ENCODE measurements at places on chromosomes 7 and 10.

DNA sequence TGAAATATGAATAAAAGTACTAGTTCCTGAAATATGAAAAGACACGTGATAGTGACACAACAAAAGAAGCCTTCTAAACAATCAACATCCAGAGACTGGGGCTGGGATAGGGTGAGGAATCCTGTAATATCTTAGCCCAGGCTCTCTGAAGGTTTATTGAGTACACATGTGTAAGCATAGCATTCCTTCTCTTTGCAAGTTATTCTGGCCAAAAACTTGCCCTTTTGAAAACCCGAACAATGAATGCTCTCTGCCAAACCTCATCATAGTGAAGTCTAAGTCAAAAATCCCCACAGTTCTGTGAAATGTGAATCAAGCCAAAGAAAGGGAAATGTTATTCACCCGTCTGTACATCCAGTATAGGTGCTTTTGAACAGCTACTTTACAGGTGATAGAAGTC, 11.6 kb downstream of the SEMA3D start:
- DNase-seq = no peak

GRCh38 chr10:117477961-117478670, 64.4 kb upstream of the EMX2 start:
- peak; percentile 30 for DNase-seq

GRCh38 chr7:134616611-134617010, 30.0 kb upstream of the BPGM start:
- no peak for DNase-seq

DNA sequence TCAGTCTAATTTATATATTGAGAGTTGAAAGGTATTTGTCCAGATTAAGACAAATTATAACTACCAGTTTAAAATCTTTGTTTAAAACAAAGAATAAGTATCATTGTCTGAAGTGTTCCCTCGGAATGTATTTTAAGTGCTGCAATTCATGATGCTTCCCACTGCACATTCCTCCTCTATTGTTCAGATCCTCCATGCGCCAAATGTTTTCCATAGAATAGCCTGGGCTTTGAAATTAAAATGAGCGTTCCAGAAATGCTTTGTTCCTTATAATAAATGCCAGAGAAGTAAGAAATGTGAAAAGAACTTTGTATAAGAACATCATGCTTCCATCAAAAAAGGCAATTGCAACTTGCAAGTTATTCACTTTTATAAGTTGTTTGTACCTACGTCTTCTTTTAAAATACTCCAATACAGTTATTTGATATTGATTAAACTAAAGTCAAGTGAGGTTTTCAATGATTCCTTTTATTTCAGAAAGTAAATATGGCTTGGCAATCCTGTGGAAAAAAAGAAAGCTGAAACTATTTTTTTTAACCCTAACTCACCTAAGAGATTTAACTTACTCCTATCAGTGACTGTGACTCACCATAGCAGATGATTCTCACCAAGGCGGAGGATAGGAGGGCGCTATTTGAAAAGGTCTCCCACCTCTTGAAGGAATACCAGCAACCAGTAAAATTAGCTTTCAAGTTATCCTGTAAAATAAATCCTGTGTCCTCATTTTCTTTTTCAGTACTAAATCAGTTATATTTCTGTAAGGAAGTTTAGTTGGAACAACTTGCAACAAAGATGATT, 85.8 kb downstream of the CTNNA3 start:
- no peak for DNase-seq

GRCh38 chr7:33807779-33808482, 97.4 kb upstream of the BMPER start:
- DNase-seq = peak; percentile 27

GRCh38 chr7:77368974-77369373, 47.2 kb downstream of the GSAP start:
- no peak for DNase-seq

- DNase-seq = no peak
Observed at GRCh38 chr7:30330134-30331111, 46.0 kb downstream of the ZNRF2 start.

- no peak for DNase-seq
Observed at GRCh38 chr7:121521711-121522400, 125.7 kb upstream of the FAM3C start.

- DNase-seq = peak; percentile 59
Observed at GRCh38 chr10:102752934-102753664, 9.4 kb downstream of the WBP1L start.

GRCh38 chr10:70362328-70362727, 20.1 kb downstream of the LRRC20 start:
- no peak for DNase-seq

GRCh38 chr7:149772956-149773434, 393 bp downstream of the ZNF467 start:
- no peak for DNase-seq

DNA sequence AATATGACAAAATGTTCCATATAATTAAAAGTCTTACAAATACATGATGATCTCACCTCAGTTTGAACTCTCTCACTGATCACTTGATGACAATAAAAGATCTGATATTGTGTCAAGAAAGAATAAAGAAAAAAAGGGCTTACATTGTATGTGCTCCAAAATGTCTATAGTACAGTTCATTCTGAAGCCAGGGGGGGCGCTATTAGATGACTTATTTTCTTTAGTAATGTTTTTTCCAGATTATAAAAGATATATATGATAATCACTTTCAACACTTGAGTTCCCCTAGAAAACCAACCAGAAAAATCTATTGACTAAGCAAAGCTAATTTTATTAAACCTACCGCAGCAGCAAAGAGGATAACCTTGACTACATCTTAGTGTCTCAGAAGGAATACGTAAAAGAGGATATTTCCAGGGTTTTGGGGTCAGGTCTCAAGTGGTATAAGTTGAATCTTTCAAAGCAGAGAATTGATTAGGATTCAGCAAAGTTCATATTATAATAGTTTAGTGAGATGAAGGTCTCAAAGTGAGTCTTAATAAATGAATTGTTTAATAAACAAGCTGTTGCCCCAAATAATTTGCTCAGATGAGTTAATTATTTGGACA, 55.8 kb downstream of the PTN start:
- no peak for DNase-seq

- no peak for DNase-seq
Observed at GRCh38 chr7:79293655-79294142, 159.8 kb downstream of the MAGI2 start.

DNA sequence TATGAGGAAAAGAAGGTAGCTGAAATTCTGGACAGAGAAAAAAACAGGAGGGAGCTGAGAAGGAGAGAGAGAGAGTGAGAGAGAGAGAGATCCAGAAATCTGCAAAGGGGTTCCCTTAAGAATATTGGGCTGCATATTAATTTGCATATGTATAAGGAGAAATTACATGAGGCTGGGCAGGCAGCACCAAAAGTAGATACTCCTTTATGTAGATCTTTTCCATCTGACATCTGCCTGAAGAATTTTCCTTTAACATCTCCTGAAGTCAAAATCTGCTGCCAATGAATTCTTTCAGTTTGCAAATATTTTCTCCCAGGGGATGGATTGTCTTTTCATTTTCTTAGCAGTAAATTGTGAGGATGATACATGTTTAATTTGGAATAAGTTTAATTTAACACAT, 1365.3 kb downstream of the GATA3 start:
- no peak for DNase-seq

DNA sequence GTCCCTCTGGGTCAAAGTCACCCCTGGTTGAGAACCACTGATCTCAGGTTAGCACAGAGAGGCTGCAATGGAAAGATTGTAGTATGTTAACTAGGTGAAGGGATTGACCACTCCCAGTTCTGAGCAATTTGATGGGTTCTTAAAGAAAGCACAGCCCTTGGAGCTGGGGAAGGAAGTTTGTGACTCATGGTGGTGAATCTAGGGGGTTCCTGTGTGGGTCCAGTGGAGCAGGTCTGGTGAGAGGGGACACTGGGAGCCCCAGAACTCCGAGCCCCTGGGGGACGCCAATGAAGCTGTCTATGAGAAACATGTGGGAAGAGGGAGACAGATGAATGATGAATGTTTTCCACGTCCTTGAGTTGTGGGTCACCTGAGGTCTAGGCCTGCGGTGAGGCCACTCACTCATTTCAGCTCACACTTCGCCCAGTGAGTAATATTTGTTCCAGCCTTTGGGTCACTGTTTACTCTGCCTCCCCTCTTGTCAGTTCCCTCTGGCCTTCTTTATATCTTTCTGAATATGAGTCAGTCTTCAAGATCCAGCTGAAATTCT, 341.9 kb downstream of the LRMDA start:
- DNase-seq = peak; percentile 19

GRCh38 chr10:34031400-34031799, 696.9 kb upstream of the NRP1 start:
- DNase-seq = no peak

- DNase-seq = no peak
Observed at GRCh38 chr7:52410032-52410431, 625.4 kb upstream of the POM121L12 start.

GRCh38 chr7:87474533-87475358, 734 bp downstream of the ABCB4 start:
- no peak for DNase-seq

GRCh38 chr10:43649185-43649523, 473 bp upstream of the ZNF32 start:
- no peak for DNase-seq

- no peak for DNase-seq
Observed at GRCh38 chr10:86821388-86821999, 65.1 kb downstream of the BMPR1A start.

DNA sequence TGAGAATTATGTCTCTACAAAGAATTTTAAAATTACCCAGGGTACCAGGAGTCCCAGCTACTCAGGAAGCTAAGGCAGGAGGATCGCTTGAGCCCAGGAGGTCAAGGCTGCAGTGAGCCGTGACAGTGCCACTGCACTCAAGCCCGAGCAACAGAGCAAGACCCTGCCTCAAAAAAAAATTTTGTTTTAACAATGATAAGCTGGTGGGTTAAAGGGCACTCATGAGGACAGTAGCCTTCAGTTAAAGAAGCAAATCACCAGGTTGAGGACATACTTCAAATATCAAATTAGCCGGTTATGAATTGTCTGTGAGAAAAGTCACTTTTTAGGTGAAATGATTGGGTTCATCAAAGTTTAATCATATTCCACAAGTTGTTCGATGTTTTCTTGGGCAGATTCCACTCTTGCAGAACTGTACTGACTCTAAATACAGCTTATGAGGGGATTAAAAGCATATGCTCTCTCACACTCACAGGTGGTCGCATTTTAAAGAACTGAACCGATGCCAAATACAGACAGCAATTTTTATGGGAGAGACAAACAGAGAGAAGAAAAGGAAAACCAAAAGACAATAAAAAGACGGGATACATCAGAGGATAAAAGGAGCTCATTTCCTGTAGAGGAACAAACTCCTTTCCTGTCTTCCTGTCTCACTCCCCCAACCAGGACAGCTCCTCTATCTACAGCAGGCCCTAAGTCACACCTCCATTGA, 582.8 kb upstream of the NRP1 start:
- no peak for DNase-seq

DNA sequence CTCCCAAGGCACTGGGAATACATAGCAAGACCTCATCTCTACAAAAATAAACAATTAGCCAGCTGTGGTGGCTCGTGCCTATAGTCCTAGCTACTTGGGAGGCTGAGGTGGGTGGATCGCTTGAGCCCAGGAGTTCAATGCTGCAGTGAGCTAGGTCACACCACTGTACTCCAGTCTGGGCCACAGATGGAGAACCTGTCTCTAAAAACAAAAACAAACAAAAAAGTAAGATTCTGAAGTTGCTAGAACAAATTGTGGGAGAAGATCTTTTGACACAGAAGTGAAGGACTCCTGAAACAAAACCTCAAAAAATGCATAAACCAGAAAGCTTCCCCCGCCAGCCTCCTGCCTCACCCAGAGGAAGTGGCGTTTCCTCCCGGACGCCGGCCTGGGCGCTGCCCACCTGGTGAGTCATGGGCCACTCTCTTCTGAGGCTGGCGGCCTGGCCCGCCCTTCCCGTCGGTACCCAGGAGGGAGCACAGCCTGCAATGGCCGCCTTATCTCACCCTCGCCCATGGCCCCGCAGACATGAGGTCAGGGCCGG, 25.4 kb upstream of the ELN start:
- DNase-seq = peak; percentile 83

DNA sequence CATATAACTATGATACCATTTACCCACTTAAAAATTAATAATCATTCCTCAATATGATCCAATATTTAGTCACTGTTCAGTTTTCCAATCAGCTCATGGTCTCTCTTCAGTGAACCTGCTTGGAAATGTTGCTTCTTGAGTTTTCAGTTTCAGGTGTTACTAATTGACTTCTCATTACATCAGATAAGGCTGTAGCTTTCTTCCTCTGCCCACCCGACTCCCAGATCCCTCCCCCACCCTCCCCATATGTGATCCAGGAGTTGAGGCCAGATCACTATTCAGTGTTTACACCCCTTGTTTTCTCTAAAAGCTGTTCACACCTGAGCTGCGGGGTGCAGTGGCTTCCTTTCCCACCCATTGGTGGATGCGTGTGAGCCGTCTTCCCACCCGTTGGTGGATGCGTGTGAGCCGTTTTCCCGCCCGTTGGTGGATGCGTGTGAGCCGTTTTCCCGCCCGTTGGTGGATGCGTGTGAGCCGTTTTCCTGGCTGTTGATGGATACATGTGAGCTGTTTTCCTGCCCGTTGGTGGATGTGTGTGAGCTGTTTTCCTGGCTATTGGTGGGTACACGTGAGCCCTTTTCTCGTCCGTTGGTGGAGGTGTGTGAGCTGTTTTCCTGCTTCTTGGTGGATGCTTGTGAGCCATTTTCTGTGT, 3.2 kb upstream of the MTG1 start:
- DNase-seq = no peak

DNA sequence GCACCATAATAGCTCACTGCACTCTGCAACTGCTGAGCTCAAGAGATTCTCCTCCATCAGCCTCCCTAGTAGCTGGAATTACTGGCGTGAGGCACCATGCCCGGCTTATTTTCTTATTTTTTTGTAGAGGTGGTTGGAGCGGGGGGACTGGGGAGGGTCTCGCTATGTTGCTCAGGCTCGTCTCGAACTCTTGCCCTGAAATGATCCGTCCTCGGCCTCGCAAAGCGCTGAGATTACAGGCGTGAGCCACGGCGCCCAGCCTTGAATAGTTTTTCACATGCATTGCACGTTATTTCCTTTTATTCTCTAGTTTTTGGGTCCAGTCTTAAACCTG, 526 bp upstream of the LAMTOR4 start:
- no peak for DNase-seq

DNA sequence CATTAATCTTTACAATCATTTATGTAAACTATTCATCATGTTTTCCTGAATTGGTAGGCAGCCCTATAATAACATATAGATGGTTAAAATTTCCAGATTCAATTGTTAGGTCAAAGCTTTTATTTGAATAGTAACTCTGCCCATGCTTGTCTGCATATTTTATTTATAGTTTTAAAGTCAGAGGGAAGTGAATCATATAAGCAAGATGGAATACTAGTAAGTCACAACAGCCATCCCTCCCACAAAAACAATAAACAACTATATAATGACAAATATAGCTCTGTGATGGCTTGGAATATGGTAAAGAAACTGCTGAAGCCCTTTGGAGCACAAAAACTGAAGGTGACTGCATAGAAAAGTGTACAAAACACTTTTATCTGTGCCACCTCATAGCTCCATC, 156.3 kb upstream of the TMEM106B start:
- no peak for DNase-seq

GRCh38 chr7:108076156-108076555, 54.0 kb downstream of the LAMB4 start:
- no peak for DNase-seq

- DNase-seq = no peak
Observed at GRCh38 chr7:56375173-56375572, 259.0 kb upstream of the NUPR2 start.
